Germinal center (tissue), 1 donor: ENCODE measurements at places on chromosomes 16 and 17.
A peak's percentile ranks its signal among the peaks of the same experiment; 100 is the strongest.

- no peak for DNase-seq
Measured at GRCh38 chr17:65388911-65389310, 172.5 kb downstream of the AXIN2 start.

GRCh38 chr17:33955461-33955860, 299.6 kb upstream of the CCL2 start:
- no peak for DNase-seq

DNA sequence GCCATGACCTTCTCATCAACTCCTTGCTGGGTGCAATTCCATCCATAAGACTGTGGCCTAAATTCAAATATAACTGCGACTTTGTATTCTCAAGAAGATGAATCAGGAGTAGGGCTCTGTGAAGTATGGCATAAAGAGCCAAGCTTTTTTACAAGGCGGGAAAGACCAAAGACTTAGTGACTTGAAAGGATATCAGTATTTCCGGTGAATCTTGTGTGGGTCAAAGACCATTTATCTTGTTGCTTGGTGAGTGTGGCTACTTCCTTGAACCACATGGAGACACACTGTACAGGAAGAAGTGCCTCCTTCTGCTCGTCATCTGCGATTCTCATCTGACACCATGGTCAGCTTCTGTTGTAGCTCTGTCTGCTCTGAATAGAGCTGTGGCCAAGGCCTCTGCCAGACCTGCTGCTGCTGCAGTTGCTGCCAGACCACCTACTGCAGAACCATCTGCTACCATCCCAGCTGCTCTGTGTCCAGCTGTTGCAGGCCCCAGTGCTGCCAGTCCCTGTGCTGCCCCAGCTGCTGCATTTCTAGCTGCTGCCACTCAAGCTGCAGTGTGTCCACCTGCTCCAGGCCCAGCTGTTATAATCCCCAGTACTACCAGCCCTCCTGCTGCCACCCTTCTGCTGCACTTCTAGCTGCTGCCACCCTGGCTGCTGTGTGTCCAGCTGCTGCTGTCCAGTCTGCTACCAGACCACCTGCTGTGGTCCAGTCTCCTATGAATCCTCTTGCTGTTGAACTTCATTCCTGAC, 6.1 kb upstream of the KRTAP2-4 start:
- DNase-seq, result no peak

DNA sequence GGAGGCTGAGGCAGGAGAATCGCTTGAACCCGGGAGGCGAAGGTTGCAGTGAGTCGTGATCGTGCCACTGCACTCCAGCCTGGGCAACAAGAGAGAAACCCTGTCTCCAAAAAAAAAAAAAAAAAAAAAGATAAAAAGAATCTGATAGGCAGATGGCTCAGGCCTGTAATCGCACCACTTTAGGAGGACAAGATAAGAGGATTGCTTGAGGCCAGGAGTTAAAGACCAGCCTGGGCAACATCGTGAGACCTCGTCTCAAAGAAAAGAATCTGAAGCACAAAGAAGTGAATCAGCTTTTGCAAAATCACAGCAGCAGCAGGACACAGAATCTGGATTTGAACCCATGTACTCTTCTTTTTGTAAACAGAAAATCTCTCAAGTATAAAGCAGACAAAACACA, 7.6 kb downstream of the NOB1 start:
- DNase-seq, result no peak

- DNase-seq, result no peak
Measured at GRCh38 chr17:77883213-77883650, 75.3 kb upstream of the TNRC6C start.

GRCh38 chr17:79977708-79978547, 57.7 kb downstream of the TBC1D16 start:
- DNase-seq, result no peak

DNA sequence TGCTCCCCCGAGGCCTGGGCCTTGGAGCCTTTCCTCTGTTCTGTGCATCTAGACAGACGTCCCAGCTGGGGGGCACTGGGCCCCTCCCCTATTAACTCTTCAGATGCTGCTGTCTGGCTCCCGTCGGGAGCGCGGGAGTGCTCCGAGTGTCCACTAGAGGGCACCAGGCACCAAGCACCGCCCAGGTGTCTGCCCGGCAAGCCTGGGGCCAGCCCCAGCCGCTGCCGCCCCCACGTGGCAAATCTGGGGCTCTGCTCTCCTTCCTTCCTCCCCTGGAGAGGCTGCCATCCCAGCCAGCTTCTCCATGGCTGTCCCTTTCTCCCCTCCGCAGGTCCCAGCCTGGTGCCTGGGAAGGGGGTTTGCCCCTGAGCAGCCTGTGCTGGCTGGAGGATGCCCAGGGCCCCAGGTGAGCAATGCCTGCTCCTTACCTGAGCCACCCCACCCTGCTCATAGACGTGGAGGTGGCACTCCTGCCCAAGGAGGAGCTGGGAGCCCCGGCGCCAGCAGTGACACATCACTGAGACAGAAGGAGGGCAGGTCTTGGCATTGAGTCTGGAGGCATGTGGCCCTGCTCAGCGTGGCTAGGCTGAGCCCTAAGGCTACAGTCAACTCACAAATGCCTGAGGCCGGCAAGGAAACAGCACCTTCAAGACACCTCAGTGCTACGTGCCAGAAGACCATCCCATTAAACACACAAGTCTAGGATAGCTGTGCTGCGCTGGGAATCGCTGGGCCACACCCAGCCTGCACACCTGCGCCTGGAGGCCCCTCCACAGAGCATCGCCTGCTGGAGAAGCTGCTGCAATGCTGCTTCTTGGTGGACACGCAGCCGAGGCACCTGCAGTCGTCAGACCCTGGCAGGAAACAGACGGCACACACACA, 19.7 kb downstream of the TMEM235 start:
- peak; percentile 91 for DNase-seq

DNA sequence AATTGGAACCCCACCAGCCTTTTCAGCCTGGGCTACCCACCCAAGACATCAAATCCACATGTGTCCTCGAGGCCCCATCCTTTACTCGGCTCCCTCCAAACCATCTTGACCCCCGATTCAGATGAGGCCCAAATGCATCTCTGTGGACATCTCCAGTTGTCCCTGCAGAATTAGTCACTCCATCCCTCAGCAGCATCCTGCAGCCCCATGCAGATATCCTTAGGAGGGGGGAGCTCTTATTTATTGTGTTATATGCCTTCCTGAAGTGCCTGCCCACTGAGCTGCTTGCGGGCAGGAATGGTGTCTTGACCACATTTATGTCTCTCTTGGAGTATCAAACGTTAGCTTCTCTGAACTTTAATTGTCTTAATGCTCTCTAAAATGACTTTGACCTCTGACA, 15.6 kb downstream of the CDK5RAP3 start:
- DNase-seq, result no peak

DNA sequence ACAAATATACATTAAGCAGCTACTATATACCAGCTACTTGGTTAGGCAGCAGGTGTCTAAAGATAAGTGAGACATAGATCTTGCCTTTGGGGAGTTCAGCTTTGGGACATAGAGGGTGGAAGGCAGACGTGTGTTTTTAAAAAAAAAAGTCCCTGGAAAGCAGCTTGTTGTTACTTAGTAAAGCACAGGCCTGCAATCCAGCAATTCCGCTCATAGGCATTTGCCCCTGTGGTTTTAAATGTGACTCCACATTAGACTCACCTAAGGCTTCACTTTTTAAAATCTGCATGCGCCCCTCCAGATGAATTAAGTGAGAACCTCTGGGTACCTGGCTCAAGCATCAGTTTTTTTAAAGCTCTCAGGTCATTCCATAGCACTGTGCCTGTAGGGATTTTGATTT, 7.2 kb upstream of the MLYCD start:
- DNase-seq, result no peak

- DNase-seq, result no peak
Measured at GRCh38 chr16:7976563-7976962, 613.7 kb downstream of the TMEM114 start.

DNA sequence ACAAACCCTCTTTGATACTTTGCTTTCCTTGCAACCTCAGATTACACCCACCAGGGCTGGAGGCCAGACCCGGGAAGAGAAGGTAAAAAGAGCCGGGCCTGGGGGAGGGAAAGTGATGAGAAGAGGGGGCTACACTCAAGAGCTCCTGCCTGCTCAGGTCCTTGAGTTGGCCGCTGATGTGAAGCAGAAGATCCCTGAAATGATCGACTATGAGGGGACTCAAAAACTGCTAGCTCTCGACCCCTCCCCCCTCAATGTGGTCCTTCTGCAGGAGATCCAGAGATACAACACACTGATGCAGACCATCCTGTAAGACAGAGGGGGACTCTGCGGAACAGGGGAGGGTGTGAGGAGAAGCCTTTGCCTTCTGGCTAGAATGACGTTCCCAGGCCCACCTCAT, 2.8 kb upstream of the KDM6B start:
- DNase-seq, result no peak

DNA sequence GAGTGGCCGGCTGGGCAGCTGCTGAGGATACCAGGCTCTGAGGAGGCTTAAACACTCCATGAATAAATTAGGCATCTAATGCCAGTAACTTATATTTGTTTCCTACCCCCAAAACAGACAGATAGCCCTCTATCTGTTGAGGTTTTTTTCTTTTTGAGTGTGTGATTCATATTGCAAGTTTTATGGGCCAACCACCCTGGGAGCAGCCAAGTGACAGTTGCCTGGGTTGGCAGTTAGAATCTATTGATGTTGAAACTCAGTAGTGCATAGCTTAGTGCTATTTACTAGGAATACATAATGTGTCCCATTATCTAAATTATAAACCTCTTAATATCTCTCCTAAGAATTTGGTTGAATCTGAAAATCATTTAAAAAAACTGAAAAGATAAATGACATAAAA, 397.4 kb downstream of the CA10 start:
- DNase-seq, result no peak

GRCh38 chr17:75763269-75763607, 1.8 kb downstream of the GALK1 start:
- no peak for DNase-seq

DNA sequence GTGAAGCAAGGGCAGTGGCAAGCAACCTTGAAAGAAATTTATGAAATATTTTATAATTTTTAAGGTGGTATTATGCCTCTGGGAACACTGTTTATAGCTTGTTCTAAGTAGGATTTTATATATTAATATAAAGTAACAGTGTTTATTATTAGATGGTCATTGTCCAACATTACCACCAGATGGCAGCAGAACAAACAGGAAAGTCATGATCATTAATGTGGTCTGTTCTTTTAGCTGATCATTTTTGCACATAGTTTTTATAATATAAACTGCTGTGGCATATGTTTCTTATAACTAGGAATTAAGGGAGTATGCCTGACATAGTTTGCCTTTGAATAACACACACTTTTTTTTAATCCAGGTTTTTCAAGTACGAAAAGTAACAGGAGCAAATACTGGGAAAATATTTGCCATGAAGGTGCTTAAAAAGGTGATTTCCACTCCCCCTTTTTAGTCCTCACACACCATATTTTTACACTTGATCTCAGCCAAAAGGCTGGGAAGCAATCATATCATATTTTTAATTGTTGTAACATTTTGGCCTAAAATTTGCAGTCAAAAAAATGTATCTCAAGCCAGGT, 21.4 kb downstream of the RPS6KB1 start:
- DNase-seq, result peak; percentile 65

DNA sequence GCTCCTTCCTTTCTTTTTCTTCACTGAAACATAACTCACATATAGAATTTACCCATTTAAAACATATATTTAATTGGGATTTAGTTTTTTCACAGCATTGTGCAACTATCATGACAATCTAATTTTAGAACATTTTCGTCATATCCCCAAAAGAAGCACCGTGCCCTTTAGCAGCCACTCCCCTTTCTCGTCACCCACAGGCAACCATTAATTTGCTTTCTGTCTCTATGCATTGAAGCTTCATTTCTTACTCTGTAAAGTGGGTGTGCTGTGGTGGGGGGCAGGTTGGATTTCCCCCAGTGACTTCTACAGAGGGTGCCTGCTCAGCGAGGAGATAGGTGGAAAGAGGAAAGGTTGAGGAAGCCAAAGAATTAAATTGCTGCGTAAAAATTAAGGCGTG, 35.8 kb downstream of the MRC2 start:
- DNase-seq, result no peak

- DNase-seq, result no peak
Measured at GRCh38 chr17:40106760-40107521, 6.6 kb upstream of the NR1D1 start.

DNA sequence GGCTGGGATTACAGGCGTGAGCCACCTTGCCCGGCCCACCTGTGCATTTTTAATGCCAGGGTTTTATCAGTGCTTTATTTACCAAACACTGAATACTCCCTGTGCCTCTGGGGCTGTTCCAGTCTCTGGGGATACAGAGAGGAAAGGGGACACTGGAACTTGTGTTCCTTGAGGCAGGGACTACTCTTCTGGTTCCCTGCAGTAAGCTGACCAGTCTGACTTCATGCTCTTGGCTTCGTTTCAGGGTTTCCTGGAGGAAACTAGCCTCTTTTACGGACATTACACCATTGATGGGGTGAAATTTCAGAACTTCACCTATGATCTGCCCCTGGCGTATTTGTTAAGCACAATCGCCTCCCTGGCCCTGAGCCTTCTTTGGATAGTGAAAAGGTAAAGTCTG, 37.4 kb upstream of the COQ7 start:
- no peak for DNase-seq

DNA sequence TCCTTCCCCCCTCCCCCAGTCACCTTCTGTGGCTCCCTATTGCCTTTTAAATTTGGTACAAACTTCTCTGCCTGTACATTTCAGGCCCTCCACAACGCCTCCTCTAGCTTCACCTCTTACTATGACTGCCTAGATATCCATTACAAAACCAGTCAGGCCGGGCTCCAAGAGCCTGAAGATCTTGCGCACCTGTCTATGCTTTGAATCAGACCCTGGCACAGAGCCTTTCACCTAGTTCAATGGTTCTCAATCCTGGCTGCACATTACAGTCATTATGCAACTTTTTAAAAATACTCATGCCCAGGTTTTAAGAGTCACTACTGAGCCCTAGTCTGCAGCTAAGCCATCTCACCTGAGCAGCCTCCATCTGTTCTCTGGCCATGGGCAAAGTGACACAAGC, 1.6 kb upstream of the GAS7 start:
- DNase-seq, result no peak

- peak; percentile 35 for DNase-seq
Measured at GRCh38 chr17:39979893-39980350, 685 bp upstream of the PSMD3 start.

DNA sequence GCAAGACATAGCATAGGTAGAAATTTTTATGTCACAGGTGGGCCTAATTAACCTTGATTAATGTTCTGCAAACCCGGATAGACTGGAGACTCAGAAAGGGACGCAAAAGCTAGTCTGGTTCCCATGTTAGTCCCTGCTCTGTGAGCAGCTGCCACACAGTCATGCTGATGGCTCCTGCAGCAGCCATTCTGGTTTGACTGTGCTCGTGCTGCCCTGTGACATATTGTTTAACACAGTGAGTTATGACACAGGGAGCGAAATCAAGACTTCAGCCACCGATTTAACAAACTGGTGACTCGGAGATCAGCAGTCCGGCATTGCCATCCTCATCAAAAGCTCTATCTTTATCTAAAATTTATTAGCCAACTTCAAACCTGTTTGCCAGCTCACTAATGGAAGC, 169.8 kb downstream of the WWOX start:
- no peak for DNase-seq

DNA sequence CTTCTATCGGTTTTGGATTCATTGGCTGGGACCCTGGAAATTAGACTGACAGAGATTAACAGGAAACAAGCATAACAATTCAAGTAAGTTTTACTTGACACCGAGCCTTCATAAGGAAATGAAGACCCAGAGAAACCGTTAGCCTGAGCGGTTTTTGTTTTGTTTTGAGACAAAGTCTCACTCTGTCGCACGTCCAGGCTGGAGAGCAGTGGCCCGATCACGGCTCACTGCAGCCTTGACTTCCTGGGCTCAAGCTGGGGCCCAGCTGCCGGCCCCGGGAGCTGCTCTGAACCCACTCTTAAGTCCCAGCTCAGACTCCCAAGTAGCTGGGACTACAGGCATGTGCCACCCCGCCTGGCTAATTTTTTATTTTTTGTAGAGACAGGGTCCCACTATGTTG, 321.3 kb downstream of the SEC14L1 start:
- DNase-seq, result no peak
